ENCODE measurements at places on chromosomes 1 and 21. TPM values are rescaled to one million over a fixed set of nuclear protein-coding genes. Genes with fewer than 3 reads are reported as not detected.

Gene FYB2
- not detected for total RNA-seq

Gene CREB3L4
- 65.2 TPM for total RNA-seq

Gene ACTL8
- total RNA-seq: not detected

Gene BCAR3
- 42.7 TPM for total RNA-seq

Gene CLDN17
- not detected for total RNA-seq

Gene KIF26B
- total RNA-seq: 0.32 TPM

Gene NR1I3
- total RNA-seq: not detected

Gene HORMAD1
- 0.66 TPM for total RNA-seq

Gene ADGRB2
- total RNA-seq: 2.9 TPM

Gene CA6
- not detected for total RNA-seq

Gene TACSTD2
- total RNA-seq: 230 TPM

Gene SIPA1L2
- 16.3 TPM for total RNA-seq

Gene P3R3URF
- not detected for total RNA-seq

Gene CHI3L2
- 9.5 TPM for total RNA-seq

Gene ELAVL4
- total RNA-seq: not detected

Gene AUNIP
- total RNA-seq: 0.33 TPM

Gene LAMC2
- total RNA-seq: 3.0 TPM

Gene DEPDC1
- total RNA-seq: not detected

Gene ILDR2
- total RNA-seq: not detected

Gene FAM151A
- total RNA-seq: 0.16 TPM

Gene PSMB2
- 31.5 TPM for total RNA-seq

Gene DNALI1
- 4.6 TPM for total RNA-seq

Gene ZFP69
- total RNA-seq: 2.2 TPM

Gene CTSK
- total RNA-seq: 111 TPM

Gene GNAT2
- not detected for total RNA-seq

Gene CD1E
- total RNA-seq: 0.64 TPM

Gene PEAR1
- total RNA-seq: 6.2 TPM

Gene FAM89A
- 39.0 TPM for total RNA-seq

Gene ATP6V1G3
- not detected for total RNA-seq

Gene CR1
- total RNA-seq: 3.7 TPM

Gene HJV
- total RNA-seq: not detected

Gene ADAM30
- not detected for total RNA-seq

Gene FAM72D
- total RNA-seq: not detected

Gene FMO3
- total RNA-seq: 19.3 TPM

Gene CACNA1S
- not detected for total RNA-seq

Gene SLC1A7
- total RNA-seq: 0.16 TPM

Gene LMOD1
- total RNA-seq: 87.2 TPM

Gene KRTAP10-1
- not detected for total RNA-seq

Gene LCE3D
- not detected for total RNA-seq

Gene HFM1
- total RNA-seq: 4.6 TPM

All from breast epithelium (tissue), 4 donors.